Lung microvascular endothelial cell (primary cell): ENCODE measurements at places on chromosomes 2 and 18.

DNA sequence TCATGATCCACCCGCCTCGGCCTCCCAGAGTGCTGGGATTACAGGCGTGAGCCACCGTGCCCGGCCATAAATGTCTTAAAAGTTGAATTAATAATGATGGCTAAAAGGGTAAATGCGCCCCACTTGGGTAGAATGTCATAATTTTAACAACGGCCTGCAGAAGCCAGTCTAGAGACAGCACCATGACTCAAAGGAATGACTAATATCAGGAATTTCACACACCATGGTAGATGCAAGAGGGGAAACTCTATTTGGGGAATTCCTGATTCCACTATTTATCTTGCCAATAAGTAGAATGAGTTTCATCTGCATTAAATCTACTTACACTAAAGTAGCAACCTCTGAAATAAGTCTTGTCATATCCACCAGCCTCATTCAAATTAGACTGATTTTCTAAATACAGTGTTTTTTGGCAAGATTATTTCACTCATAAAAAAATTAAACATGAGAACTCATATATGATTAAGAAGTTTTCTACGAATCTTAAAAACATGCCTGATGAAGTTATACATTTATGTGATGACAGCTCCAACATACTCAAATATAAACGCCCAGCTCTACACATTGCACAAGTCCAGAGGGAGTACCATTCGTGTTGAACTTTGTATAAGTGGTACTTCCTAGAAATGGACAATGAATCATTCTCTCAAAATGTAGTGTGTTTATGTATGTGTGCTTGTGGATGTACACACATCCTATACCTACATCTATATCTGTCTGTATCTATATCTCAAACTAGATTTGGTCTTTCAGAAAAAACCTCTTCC is 309.7 kb downstream of the IRS1 start:
- DNase-seq = peak; percentile 51

GRCh38 chr18:55552526-55553189 is 35.3 kb downstream of the TCF4 start:
- no peak for DNase-seq

DNA sequence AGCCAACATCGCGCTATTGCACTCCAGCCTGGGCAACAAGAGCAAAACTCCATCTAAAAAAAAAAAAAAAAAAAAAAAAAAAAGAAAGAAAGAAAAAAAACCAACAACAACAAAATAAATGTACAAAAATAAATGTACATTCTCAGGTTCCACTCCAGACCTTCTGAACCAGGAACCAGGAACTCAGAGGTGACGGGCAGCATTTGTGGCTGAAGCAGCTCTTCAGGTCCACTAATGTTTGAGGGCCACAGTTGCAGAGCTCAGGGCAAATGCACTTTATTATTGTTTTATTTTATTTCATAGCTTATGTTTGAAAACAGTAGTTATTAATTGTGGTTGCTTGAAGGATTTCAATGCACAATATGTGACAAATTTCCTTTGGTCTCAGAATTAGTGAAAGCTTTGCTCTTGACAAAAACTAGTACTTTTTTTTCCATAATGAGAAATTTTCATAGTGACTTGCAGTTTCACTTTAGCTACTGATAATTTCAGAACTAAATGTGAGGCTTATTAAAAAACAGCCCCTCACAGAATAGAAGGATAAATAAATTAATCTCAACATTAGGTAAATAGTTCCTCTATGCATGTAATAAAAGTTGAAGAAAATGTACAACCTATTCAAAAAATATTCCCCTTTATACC is 378.4 kb upstream of the SPHKAP start:
- DNase-seq = no peak

- no peak for DNase-seq
These were observed 2.8 kb upstream of the LRRFIP1 start for GRCh38 chr2:237624565-237624964.

DNA sequence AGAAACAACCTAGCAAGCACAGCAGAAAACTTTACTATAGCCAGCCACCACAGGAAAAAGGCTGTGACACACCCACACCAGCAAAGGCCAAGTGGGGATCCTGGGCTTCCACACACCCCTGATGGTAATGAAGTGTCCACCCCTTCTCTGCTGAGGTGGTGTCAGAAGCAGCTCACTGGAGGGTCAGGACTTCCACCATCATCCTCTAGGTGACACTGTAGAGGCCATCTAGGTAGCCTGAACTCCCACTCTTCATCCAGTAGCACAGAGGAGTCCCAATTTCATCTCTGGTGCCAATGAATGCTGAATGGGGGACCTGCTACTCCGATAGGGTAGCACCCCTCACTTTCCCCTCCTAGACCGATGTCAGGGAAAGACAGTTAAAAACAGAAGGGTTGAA is 1544.4 kb downstream of the LRP1B start:
- peak; percentile 17 for DNase-seq

DNA sequence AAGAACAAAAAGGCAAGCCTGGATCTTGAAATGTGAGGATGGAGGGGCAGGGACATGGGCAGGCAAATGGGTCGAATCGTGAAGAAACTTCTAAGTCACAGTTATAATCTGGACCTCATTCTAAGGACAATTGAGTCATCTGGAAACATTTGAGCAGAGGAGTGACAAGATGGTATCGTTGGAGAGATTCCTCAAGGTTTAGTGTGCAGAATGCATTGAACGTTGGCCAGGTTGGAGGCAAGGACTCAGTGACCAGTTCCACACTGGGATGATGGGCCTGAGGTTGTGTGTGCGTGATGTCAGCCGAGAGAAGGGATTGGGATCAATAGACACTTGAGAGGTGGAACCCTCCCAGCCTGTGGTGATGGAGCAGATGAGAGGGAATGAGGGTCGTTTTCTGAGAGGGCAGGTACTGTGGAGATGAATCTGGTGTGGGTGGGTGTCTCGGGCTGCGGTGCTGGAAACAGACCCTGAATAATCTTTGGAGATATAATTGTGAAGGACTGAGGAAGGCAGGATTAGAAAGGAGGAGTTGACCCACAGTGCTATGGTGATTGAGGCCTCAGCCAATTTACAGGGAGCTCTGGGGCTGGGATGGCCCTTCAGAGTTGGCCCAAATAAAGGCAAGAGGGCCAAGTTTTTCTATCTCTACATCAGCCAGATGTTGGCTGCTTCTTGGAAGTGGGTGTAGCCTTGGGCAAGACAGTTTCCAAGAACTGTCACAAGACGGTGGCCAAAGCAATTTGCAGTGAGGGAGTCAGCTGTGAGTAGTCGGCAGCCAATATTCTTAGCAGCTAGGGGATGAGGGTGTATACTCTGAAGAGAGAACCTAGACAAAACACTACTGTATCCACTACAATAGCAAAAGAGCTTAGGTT is 5.8 kb upstream of the ZNF532 start:
- no peak for DNase-seq

DNA sequence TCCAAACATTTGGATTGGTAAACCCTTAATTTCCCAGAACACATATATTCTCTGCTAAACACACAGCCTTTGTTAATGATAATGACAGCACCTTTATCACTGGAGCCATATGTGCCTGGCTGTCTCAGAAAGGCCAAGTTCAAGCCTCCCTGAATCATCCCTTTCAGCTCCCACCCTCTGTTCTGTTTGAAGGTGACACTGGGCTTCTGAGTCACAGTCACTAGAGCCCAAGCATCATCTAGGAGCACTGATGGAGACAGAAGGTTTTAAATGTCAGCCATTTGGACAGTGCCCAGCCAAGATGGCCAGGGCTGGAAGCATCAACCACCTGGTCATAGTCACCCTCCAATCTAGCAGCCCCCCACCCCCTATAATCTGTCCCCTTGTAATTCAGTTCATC is 80.6 kb downstream of the NRP2 start:
- DNase-seq = no peak

DNA sequence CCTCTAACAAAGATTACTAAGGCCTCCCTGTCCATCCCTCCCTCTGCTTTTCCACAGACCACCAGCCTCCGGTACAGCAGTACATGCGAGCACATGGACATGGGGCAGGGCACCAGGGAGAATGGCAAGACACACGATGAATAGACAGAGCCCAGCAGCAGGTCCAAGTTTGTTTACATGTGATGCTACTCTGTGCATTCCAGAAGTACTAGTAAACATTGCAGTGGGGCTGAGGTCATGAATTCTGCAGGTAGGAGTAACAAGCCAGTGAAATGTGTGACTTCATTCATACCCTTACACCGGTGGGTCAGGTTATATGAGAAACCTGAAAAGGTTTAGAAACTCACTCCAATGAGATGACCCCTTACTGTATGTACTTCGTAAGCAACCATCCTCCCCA is 205.7 kb downstream of the BCL11A start:
- no peak for DNase-seq

DNA sequence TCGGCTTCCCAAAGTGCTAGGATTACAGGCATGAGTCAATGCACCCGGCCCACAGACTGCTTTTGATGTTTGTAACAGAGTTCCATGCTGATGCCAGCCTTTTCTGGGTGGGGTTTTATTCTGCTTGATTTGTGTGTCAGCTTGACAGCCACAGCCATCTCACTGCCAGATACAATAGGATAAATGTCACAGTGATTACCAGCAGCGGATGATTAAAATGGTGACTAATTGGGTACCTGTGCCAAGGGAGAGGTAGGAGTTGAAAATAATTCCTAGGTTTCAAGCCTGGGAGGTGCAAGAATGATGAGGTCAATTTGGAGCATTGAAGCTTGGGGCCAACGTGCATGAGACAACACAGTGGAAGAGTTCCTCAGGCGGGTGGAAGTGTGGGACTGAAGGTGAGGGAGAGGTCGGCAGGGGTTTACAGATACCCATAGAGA is 39.4 kb downstream of the SH2D6 start:
- no peak for DNase-seq
